GM13976 (cell line): ENCODE measurements at places on chromosomes 6 and 20.

- DNase-seq = no peak
Observed at GRCh38 chr6:2575236-2575635, 175.5 kb downstream of the MYLK4 start.

GRCh38 chr20:16385462-16385861 lies 187.8 kb downstream of the KIF16B start:
- no peak for DNase-seq

GRCh38 chr20:20783450-20783849 lies 71.0 kb upstream of the RALGAPA2 start:
- no peak for DNase-seq

GRCh38 chr6:7145885-7146828 lies 38.4 kb downstream of the RREB1 start:
- no peak for DNase-seq

DNA sequence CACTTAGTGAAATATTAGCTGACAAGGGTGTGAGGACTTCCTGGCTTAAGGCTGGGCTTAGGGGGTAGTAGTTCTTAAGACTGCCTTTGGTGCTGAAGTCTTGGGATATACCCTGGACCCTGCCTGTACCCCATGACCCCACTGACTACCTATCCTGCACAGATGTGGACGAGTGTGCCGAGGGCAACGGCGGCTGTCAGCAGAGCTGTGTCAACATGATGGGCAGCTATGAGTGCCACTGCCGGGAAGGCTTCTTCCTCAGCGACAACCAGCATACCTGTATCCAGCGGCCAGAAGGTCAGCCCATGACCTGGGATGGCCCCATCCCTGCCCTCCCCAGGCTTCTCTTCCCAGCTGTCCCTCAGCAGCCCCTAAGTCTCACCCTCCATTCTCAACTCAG lies 17.8 kb downstream of the SCUBE3 start:
- DNase-seq = no peak

DNA sequence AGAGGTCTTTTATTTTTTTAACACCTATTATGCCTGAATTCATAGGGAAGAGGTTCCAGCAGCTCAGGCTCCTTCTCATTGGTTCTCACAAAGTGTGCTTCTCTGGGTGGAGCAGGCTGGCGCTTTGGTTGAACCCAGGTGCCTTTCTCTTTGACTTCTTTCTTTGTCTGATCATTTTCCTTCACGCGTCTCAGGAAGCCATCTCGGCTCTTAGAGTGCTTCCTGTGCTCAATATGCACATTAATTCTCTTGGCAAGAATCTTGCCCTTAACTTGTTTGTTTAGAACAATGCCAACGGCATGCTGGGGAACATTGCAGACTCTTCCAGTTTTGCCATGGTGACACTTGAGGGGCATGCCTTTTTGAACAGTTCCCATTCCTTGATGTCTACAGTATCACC lies 44.2 kb upstream of the RNF24 start:
- no peak for DNase-seq

GRCh38 chr20:64146301-64146935 lies 17.8 kb upstream of the MYT1 start:
- no peak for DNase-seq

DNA sequence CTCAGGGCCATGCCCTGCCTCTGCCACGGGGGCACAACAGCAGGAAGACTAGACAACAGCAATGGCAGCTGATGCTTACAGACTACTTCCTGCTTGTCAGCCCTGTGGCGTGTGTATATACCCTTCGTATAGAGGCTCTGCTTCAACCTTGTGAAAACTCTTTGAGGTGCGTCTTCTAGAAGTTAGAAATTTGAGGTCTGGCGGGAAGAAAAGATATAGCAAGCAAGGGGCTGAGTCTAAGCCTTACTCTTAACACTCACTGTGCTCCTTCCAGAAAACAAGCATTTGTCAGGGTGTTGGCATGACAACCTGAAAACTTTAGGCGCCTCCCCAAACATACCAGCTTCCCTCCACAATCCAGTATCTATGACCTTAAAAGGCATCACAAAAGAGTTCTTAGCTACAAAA lies 33.3 kb downstream of the JPH2 start:
- no peak for DNase-seq
